ENCODE measurements at places on chromosomes 7 and 10.

GRCh38 chr10:95759233-95759826 lies 3.4 kb downstream of the ENTPD1 start:
- DNase-seq = no peak

DNA sequence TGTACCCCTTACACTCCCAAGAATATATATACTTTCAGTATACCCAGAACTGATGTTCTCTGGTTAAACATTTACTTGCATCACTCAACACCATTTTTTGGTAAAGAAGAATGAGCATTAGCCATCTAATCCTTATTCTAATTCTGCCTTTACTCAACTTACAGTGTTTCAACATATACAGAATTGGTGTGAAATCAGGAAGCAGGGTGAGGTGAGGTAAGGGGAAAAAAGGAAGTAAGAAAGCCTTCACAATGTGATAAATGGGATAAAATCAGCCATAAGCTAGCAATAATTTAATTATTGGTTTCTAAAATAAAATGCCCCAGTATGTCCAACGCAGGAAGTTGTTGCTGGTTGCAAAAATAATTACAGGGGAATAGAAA lies 605.4 kb downstream of the KCNMA1 start:
- DNase-seq = no peak

DNA sequence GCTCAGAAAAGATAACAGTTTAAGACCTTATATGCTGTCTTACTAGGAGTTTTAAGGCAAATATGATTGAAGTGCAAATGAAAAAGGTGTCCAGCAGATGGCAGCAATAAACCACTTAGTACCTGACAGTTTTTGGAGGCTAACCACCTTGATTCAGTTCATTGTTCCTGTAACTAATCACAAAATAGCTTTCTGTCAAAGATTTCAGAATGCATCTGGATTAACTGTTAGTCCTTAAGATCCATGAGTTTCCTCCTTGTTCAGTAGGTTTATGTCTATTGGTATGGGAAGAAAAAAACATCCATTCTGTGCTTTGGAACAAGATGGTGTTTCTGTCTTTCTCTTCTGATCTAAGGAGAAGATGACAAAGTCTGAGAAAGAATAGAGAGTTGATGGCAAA lies 46.6 kb downstream of the CCSER2 start:
- peak; percentile 69 for DNase-seq

GRCh38 chr10:50224330-50224952 lies 26.9 kb downstream of the ASAH2 start:
- peak; percentile 30 for DNase-seq

- DNase-seq = no peak
Observed at GRCh38 chr7:106566196-106566595, 94.8 kb downstream of the CCDC71L start.

DNA sequence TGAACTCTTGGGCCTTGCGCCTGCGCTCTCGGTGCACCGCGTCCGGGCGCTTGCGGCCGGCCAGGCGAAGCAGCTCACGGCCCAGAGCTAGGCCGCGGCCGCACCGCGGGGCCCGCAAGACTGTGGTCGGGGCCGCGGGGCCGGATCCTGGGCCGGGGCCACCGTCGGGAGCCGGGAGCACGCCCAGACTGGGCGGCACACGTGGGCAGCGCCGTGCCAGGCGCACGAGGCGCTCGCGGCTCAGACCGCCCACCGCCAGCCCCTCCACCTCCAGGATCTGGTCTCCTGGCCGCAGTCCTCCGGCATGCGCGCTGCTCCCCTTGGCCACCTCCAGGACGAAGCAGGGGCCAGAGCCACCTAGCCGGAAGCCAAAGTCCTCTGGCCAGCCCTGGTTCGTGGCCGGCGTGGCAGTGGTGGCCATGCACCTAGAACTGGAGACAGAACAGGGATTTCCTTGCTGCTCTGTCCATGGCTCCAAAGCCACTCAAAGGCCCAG lies at the start of gene GRID2IP:
TSS of gene GRID2IP (minus strand) at position 446 of the 496 bp plus-strand sequence. CDS start at position 421, 25 bp downstream.
- no peak for DNase-seq

DNA sequence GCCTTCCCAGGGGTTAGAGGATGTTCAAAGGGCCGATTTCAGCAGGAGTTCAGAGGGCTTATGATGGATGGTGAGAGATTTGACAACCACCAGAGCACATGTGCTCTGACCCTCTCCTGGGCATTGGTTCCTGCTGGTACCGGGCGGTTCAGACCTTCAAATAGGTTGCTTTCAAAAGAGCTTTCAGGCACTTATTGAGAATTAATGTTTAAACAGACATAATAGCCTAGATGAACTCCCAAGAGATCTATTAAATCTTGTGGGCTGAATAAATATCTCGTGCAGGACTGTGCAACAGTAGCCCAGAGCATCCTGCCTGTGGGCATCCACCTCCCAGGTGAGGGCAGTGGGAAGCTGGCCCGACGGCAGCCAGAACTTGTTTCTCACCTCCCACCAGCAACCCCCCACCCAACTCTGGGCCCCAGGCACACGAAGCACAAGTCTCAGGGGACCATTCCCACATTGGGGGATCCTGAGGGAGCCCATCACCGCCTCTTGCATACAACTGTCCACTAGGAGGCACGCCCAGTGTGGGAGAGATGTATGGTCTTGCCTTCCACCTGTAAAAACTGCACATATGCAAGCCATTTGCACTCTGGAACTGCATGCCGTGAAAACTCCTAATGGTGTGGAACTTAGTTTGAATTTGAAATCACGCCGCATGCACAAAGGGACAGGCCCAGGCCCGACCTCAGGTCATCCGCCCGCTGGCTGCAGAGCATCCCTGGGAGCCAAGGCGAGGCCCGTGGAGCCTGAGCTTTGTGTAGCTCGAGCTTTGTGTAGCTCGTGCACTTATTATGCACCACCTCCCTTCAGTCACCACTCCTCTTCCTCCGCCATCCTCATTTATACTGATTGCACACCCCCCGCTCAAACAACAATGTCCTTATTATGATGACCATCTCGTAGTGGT lies 147.8 kb downstream of the ADCY1 start:
- no peak for DNase-seq

- no peak for DNase-seq
Observed at GRCh38 chr7:77923419-77923818, 124.8 kb downstream of the PHTF2 start.

DNA sequence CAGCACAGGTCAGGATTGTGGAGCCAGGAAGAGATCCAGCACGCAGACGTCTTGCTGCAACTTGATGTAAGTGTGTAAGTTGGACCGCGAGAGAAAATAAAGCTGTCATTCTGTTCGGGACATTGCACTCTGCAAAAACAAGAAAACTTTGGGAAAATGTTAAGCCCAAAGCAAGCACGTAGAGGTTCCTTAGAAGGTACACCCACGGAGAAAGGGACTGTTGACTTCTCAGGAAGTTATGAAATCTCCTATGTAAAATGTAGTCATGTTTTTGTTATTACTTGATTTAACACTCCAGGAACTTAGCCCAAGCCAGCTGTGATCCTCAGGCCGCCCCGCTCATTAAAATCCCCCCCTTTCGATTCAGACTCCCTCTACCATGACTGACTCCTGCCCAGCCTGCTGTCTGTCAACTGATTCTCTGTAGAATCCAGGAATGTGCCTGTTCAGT lies 196.1 kb upstream of the TCF7L2 start:
- DNase-seq = no peak

DNA sequence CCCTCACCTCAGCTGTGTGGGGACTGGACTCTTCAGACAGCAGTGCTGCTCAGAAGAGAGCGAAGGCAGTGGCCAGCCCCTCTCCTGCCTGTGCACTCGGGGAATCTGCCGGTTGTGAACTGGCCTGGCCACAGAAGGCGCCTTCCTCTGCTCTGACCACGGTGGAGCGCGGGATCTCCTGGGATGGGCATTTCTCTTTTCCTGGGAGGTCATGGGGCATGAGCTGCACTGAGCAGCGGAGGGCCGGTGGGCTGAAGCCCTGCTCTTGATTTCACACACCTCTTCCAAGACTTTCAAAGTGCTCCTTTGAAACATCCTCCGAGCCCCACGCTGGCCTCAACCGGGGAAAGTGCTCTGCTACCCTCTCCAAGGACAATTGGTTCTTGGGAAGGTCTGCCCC lies 125.6 kb upstream of the FAM20C start:
- no peak for DNase-seq

GRCh38 chr7:1530946-1531262 lies 402 bp downstream of the MAFK start:
- DNase-seq = peak; percentile 61

DNA sequence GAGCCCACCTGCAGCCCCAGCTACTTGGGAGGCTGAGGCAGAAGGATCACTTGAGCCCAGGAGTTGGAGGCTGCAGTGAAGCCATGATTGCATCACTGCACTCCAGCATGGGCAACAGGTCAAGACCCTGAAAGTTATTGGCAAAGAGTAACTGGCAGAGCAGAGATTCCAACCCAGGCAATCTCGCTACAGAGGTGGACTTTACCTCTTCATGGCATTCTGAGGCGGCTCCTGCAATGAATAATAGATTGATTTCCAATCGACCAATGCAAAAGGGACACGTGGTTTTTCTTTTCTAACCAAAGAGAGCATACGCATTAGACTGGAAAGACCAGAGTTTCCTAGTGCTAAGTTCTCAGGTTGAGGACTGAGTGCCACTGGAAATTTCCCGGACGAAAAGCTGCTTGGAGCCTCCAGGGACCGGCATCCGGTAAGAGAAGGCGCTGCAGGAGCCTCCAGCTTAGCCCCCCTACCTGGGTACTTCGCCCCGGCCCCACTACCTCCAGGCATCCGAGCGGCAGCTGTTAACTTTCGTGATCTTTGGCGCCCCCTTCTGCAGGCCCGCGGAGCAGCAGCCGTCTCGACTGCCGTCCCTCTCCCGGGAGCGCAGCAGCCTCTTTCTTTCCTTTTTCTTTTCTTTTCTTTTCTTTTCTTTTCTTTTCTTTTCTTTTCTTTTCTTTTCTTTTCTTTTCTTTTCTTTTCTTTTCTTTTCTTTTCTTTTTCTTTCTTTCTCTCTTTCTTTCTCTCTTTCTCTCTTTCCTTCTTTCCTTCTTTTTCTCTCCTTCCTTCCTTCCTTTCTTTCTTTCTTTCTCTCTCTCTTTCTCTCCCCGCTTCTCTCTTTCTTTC lies 4.1 kb downstream of the MBLAC1 start:
- peak; percentile 83 for DNase-seq

- no peak for DNase-seq
Observed at GRCh38 chr10:3494131-3494837, 290.7 kb downstream of the KLF6 start.

DNA sequence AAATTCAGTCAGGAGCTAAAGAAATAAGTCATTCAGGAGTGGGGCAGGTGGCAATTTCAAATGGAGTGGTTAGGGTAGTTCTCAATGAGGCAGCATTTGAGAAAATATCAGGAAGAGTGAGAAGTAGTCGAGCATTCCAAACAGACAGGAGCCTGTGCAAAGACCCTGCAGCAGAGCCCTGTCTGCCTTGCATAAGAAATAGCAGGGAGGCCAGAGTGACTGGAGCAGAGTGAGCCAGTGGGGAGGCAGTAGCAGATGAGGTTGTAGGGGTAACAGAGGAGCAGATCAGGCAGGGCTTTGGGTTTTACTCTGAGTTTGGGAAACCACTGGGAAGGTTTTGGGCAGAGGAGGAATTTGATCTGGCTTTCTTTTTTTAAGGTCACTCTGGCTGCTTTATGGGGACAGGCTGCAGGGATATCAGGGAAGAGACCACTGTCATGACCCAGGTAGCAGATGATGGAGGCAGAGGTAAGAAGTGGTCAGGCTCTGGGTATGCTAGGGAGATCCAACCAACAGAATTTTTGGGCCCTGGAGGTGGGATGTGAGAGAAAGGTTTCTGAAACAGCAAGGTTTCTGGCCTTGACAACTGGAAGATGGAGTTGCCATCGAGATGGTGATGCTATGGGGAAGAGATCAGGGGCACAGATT lies 1.3 kb upstream of the BLVRA start:
- no peak for DNase-seq

GRCh38 chr10:58867683-58868082 lies 308.8 kb upstream of the PHYHIPL start:
- no peak for DNase-seq

- DNase-seq = no peak
Observed at GRCh38 chr7:88666626-88667025, 92.9 kb upstream of the ZNF804B start.

DNA sequence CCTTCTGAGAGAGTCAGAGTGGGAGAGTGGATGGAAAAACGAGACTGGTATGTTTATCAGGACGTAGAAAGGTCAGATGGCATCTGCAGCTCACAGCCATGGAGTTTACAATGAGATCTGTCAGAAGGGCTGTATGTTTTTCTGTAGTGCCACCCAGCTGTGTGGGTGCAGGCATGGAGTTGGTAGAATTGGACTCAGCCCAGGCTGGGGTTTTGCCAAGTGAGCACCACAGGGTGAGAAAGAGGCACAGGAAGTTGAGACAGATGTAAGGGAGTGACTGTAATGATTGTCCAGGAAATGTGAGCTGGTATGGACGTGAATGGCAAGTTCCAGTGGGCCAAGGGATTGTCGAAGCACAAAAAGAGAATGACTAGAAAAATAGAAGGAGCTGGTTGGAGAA lies 9.1 kb upstream of the ZYX start:
- DNase-seq = peak; percentile 58

- DNase-seq = peak; percentile 8
Observed at GRCh38 chr7:18064242-18064838, 36.7 kb upstream of the PRPS1L1 start.

GRCh38 chr7:44046321-44047061 lies 2.0 kb downstream of the DBNL start:
- peak; percentile 62 for DNase-seq
